ENCODE measurements at places on chromosomes 12 and 14. TPM values are rescaled to one million over a fixed set of nuclear protein-coding genes. Genes with fewer than 3 reads are reported as not detected.

The MFAP5 gene
- not detected for total RNA-seq

- H3K36me3 ChIP-seq = no peaks in the 10 kb centered on the region
- no peak overlapping the region for H3K4me3 ChIP-seq
- DNase-seq = peak; percentile 90
- H3K4me1 ChIP-seq = peaks cover 26% of the 10 kb centered on the region
- H3K27ac ChIP-seq = no peak overlapping the region
- no peaks in the 10 kb centered on the region for H3K27me3 ChIP-seq
Measured at GRCh38 chr14:74608959-74609611, 3.0 kb downstream of the LTBP2 start.

- no peak for DNase-seq
- no peaks in the 10 kb centered on the region for H3K36me3 ChIP-seq
- H3K27me3 ChIP-seq = no peaks in the 10 kb centered on the region
- peaks cover 8% of the 10 kb centered on the region for H3K4me1 ChIP-seq
- no peak overlapping the region for H3K4me3 ChIP-seq
- no peak overlapping the region for H3K27ac ChIP-seq
Measured at GRCh38 chr12:54141431-54142113, 47.2 kb downstream of the SMUG1 start.

- H3K36me3 ChIP-seq = no peaks in the 10 kb centered on the region
- H3K4me3 ChIP-seq = no peak overlapping the region
- no peaks in the 10 kb centered on the region for H3K4me1 ChIP-seq
- DNase-seq = no peak
- no peaks in the 10 kb centered on the region for H3K27me3 ChIP-seq
- H3K27ac ChIP-seq = no peak overlapping the region
Measured at GRCh38 chr12:89210277-89210676, 142.0 kb downstream of the DUSP6 start.

DNA sequence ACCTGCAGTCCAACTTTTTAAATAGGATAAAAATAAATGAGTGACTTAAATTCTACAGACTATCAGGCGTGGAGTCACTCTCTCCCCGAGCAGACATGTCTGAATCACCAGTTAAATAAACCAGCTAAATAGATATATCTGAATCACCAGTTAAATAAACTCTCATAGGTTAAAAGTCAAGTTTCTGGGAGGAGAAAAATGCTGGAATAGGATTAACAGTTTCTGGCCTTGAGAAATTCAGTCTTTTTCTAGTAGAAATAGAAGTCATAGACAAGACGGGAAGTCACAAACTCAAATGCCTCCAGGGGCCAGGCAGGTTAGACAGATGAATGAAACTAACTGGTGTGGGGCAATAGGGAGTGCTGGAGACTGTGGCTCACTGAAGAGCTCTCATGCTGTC lies 258.6 kb upstream of the TMEM132C start:
- H3K4me1 ChIP-seq = no peaks in the 10 kb centered on the region
- H3K27me3 ChIP-seq = no peaks in the 10 kb centered on the region
- no peaks in the 10 kb centered on the region for H3K36me3 ChIP-seq
- no peak overlapping the region for H3K27ac ChIP-seq
- DNase-seq = no peak

The PLEKHG7 gene
- 0.72 TPM for total RNA-seq

The ARMH4 gene
- 6.3 TPM for total RNA-seq

GRCh38 chr14:96962337-96962736 lies 165.2 kb downstream of the VRK1 start:
- no peaks in the 10 kb centered on the region for H3K27me3 ChIP-seq
- no peaks in the 10 kb centered on the region for H3K36me3 ChIP-seq
- H3K4me1 ChIP-seq = no peaks in the 10 kb centered on the region
- no peak overlapping the region for H3K27ac ChIP-seq

DNA sequence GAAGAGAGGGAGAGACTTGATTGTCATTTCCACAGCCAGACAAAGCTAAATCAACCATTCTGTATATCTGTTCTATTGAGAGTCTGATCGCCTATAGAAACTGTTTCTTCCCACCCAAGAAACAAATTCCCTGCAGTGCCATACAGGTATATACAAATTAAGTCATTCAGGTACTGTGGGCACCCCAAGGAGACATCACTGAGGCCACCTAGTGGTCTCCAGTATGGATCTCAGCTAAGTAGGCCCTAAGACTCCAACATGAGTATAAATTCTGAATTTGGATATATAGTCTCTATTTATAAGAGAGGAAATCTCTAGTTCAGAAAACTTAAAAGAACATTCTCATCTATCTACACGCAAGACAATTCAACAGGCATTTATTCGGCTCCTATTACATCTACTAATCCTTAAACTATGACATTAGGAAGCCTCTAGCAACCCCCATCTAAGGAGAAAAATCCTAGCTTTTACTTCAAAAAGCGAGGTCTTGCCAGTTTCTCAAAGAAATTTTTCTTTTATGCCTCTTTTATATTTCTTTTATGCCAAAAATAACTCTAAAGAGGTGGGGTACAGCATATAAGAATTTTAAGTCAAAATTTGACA lies 62.6 kb downstream of the DCAF5 start:
- H3K27ac ChIP-seq = no peak overlapping the region
- no peak overlapping the region for H3K4me3 ChIP-seq
- H3K4me1 ChIP-seq = no peaks in the 10 kb centered on the region
- H3K36me3 ChIP-seq = no peaks in the 10 kb centered on the region

- H3K27ac ChIP-seq = no peak overlapping the region
- no peak for DNase-seq
- H3K36me3 ChIP-seq = no peaks in the 10 kb centered on the region
Measured at GRCh38 chr12:68743356-68743755, 2.6 kb upstream of the SLC35E3 start.

GRCh38 chr12:53777936-53778644 lies 26.3 kb upstream of the CISTR start:
- H3K36me3 ChIP-seq = no peaks in the 10 kb centered on the region
- DNase-seq = no peak
- H3K27me3 ChIP-seq = no peaks in the 10 kb centered on the region
- H3K27ac ChIP-seq = no peak overlapping the region

DNA sequence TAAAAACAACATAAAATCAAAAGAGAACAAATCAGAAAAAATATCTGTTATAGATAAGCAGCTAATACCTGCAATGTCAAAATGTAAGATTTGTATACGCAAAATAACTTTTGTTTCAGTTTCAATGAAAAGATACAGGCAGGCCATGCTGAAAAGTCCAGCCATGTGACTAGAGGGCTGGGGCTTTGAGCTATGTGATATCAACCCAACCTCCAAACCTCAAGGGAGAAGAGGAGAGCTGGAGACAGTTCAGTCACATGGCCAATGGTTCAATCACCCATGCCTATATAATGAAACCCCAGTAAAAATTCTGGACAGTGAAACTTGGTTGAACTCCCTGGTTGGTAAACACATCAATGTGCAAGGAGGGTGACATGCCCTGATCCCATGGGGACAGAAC lies 5.3 kb downstream of the COX16 start:
- H3K4me1 ChIP-seq = peaks cover 3% of the 10 kb centered on the region
- no peak overlapping the region for H3K4me3 ChIP-seq
- H3K27me3 ChIP-seq = no peaks in the 10 kb centered on the region
- DNase-seq = no peak
- no peaks in the 10 kb centered on the region for H3K36me3 ChIP-seq

The C1RL gene
- total RNA-seq = 83.1 TPM

The SPIC gene
- total RNA-seq = not detected

The FAM181A gene
- total RNA-seq = 0.37 TPM

The CIT gene
- total RNA-seq = 1.2 TPM

DNA sequence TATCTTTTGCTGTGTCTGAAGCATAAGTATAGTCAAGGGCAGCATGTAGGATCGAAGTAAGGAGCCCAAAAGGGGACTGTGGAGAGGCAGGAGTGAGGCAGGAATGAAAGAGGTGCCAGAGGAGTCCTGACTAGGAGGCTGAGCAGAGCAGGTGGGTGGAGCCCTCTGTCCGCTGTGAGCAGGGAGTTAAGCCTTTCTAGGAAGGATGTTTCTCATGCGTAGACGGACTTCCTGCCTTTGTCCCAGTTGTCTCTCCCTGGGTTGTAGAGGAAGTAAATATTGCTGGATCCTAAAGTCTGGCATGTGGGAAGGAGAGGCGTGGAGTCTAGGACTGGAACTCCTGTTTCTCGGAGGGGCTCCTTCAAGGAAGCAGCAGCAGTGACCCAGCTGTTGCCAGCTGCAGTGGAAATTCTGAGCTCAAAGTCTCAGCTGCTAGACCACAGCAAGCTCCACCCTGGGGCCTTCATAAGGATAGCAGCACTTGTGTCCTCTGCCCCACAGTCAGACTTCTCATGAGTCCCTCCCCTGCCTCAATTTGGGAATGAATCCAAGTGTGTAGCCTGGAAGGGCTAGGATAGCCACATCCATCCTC lies 44.0 kb downstream of the RBMS2 start:
- peaks cover 1% of the 10 kb centered on the region for H3K4me1 ChIP-seq
- H3K27me3 ChIP-seq = no peaks in the 10 kb centered on the region
- DNase-seq = peak; percentile 83
- H3K27ac ChIP-seq = peak overlapping the region; percentile 77
- H3K36me3 ChIP-seq = no peaks in the 10 kb centered on the region
- H3K4me3 ChIP-seq = no peak overlapping the region

- H3K27me3 ChIP-seq = no peaks in the 10 kb centered on the region
- H3K4me3 ChIP-seq = peak overlapping the region; percentile 36
- H3K36me3 ChIP-seq = no peaks in the 10 kb centered on the region
- peaks cover 6% of the 10 kb centered on the region for H3K4me1 ChIP-seq
- peak overlapping the region; percentile 1 for H3K27ac ChIP-seq
Measured at GRCh38 chr12:3200032-3200617, 122.9 kb downstream of the TSPAN9 start.

DNA sequence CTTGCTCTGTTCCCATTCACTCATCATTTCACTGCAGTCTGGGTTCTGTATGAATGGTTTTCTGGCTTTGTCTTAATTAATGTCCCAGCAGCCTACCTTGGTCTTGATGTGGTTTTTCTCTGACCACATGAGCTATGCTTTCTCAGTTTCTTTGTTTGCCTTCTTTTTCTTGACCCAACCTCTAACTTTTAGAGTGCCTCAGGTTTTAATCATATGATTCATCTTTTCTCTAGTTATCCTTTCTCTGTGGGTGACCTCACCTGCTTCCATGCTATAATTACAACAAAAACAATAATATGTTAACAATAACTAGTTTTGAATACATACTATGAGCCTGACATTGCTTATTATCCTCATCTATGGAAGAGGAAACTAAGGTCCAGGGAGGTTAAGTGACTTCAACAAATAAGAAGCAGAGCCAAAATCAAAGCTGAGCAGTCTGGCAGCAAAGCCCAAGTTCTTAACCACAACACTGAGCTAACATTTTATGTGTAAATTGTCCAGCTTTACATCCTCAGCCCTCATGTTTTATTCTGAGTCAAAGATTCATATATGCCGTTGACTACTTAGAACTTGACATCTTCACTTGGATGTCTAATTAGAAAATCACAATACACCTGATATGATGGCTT lies 4.7 kb upstream of the EPYC start:
- H3K4me1 ChIP-seq = no peaks in the 10 kb centered on the region
- no peak for DNase-seq
- H3K4me3 ChIP-seq = no peak overlapping the region
- no peaks in the 10 kb centered on the region for H3K36me3 ChIP-seq
- H3K27ac ChIP-seq = no peak overlapping the region

The KRT80 gene
- 0.72 TPM for total RNA-seq

DNA sequence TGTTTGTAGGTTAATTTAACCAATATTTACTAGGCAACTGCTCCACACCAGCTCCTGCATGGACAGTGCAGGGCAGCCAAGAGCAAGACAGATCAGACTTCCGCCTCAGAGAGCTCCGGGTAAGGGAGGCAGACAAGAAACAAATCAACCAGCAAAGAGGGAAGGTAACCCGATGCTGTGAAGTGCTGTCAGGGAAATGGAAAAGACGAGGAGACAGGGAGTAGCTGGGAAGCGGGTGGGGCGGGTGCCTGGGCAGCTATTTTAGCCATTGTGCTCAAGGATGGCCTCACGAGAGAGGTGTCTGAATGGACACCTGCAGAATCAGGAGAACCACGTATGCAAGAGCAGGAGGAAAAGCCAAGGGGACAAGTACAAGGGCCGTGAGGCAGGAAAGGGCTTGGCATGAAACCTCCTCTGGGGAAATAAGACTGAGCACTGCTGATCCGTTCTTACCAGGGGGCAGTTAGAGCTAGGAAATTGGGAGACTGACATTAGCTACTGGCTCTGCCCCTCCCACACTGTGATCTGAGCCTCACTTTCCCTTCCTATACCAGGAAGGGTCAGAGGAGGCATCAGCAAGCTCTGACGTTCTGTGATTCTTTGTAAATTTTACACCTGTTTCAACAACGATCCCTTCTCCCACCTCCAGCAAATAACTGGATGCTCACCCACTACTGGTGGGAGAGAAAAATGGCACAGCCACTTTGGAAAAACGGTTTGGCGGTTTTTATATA lies 6.5 kb upstream of the TMEM119 start:
- no peak overlapping the region for H3K4me3 ChIP-seq
- no peak overlapping the region for H3K27ac ChIP-seq
- peaks cover 3% of the 10 kb centered on the region for H3K4me1 ChIP-seq
- DNase-seq = no peak
- no peaks in the 10 kb centered on the region for H3K27me3 ChIP-seq

GRCh38 chr14:68181519-68182326 lies 362.1 kb downstream of the RAD51B start:
- H3K4me1 ChIP-seq = peaks cover 11% of the 10 kb centered on the region
- H3K27ac ChIP-seq = no peak overlapping the region
- H3K27me3 ChIP-seq = no peaks in the 10 kb centered on the region
- DNase-seq = no peak
- no peaks in the 10 kb centered on the region for H3K36me3 ChIP-seq

Data from ovary (tissue), 10 donors.